Fibroblast of the aortic adventitia (primary cell): ENCODE measurements at places on chromosomes 1 and 21. TPM values are rescaled to one million over a fixed set of nuclear protein-coding genes. Genes with fewer than 3 reads are reported as not detected.

The ADGRL2 gene
- total RNA-seq, result 52.1 and 104 TPM in 2 replicates

The OR2T33 gene
- total RNA-seq, result not detected in 2 replicates

The ENAH gene
- total RNA-seq, result 131 and 148 TPM in 2 replicates

The KIRREL1 gene
- 96.8 and 96.9 TPM in 2 replicates for total RNA-seq

The LDLRAP1 gene
- 5.3 and 12.4 TPM in 2 replicates for total RNA-seq

The ZBTB8A gene
- total RNA-seq, result 7.1 and 10.8 TPM in 2 replicates

The SPRR1A gene
- not detected in 2 replicates for total RNA-seq

The SH3BGR gene
- 6.2 and 11.0 TPM in 2 replicates for total RNA-seq

The NPPA gene
- not detected in 2 replicates for total RNA-seq

The CLCA2 gene
- total RNA-seq, result 8.8 and 43.2 TPM in 2 replicates

DNA sequence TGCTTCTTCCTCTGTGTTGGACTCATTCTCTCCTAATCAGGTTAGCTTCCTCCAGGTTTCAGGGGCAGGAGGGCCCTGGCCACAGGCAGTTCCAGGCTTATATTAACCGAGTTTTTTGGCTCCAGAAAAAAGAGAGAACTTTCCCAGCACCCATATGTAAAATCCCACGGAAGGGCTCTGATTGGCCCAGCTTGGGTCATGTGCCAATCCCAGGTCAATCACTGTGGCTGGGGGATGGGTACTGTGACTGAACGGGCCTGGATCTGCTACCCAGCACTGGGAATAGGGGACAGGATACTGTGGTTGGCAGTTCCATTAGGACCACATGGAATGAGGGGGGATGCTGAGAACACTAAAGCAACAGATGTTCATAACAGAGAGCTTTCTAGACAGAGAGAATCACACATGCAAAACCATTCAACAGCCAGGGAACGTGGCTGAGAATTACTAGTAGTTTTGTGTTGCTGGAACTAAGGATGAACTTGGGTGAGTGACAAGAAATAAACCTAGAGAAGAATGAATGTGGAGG, 51.1 kb upstream of the NEK2 start:
- DNase-seq, result no peak

- DNase-seq, result no peak
These were observed 378.0 kb upstream of the VAMP3 start for GRCh38 chr1:7393136-7393535.

GRCh38 chr1:118217141-118217838, 32.3 kb upstream of the SPAG17 start:
- no peak for DNase-seq

- no peak for DNase-seq
These were observed 128.1 kb downstream of the MRPS6 start for GRCh38 chr21:34201481-34201858.

DNA sequence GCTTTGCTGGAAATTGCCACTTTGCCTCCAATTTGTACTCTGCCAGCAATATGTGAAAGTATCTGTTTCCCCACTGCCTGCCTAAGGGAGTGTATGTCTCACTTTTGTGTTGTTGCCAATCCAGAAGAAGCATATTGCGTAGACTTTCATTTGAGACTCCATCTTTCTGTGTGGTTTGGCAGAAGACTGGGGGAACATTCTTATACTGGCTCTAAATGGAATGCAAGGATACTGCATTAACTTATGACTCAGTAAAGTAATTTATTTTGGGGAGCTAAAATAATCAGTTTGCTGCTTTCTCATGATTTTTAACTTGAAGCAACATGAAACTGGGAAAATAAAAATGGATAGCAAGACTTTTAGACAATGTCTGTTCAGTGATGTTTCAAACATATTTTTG, 107.7 kb upstream of the TMPRSS2 start:
- peak; percentile 100 for DNase-seq

GRCh38 chr21:46000731-46001641, 19.4 kb downstream of the COL6A1 start:
- DNase-seq, result no peak

DNA sequence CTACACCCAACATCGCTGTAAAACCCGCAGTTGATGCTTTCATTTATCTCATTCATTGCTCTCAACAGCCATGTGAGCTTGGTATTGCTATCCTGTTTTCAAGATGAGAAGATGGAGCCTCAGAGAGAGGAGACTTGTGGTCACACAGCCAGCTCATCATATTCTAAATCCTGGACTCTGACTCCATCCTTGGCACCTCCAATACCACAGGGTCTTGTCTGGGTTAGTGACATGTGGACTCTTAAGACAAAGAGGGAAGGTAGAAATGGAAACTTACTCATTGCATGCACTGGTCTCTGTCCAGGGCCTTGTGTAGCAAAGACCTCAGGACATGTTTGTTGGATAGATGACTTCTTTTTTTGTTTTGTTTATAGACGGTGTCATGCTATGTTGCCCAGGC, 7.0 kb upstream of the RNF19B start:
- no peak for DNase-seq
